CD4-positive, alpha-beta T cell treated with Interleukin-6 at 100 ng/mL for 8 hours (primary cell): ENCODE measurements at places on chromosomes 1 and 21.

DNA sequence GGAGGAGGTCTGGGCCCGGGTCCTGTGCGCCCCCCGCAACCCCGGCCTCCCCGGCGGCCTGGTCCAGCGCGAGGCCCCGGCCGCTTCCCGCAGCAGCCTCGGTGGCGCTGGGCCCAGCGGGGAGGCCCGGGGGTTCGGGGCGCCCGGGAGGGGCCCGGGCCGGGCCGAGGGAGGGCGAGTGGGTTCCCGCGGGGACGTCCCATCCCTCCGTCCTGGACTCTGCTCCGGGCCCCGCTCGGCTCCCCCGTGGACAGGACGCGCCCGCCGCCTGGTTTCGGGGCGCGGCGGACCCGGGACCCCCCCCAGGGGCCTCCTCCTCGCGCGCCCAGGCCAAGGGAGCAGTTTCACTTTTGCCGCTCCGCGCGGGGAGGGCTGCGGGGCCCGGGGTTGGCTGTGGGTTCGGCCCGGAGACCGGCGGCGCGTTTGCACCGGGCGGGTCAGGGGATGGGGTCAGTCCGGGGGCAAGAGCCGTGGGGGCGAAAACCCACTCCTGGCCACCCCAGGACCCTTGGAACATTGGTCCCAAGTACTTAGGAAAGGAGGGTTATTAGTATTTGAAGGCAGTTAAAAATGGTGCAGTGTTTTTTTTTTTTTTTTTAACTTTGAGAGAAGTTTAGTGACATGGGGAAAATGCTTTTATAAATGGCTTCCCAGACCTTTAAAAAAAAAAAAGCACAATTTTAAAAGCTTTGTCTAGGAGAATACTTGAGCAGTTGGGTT is 677 bp downstream of the AGPAT3 start:
- peak; percentile 31 for DNase-seq

DNA sequence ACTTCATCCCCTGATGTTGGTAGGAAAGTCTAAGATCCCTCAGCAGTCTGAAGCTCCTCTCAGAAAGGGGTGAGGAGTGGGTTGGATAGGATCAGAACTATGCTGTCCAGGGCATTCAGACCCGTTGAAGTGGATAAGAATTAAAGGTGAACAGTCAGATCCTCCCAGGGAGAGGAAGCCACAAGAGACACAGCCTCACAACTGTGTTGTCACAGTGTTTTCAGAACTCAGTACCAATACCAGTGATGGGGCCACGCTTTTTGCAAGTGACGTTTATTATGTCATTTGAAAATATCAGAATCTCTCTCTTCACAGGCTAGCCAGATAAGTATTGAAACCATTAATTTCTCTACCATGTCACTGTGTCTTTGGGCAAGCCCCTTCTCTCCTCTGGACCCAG is 15.4 kb upstream of the EPS15 start:
- DNase-seq, result no peak

- DNase-seq, result peak; percentile 58
Measured at GRCh38 chr1:45493116-45493697, 2.2 kb upstream of the TESK2 start.

GRCh38 chr1:246722720-246723119 is 1.5 kb upstream of the SCCPDH start:
- no peak for DNase-seq

DNA sequence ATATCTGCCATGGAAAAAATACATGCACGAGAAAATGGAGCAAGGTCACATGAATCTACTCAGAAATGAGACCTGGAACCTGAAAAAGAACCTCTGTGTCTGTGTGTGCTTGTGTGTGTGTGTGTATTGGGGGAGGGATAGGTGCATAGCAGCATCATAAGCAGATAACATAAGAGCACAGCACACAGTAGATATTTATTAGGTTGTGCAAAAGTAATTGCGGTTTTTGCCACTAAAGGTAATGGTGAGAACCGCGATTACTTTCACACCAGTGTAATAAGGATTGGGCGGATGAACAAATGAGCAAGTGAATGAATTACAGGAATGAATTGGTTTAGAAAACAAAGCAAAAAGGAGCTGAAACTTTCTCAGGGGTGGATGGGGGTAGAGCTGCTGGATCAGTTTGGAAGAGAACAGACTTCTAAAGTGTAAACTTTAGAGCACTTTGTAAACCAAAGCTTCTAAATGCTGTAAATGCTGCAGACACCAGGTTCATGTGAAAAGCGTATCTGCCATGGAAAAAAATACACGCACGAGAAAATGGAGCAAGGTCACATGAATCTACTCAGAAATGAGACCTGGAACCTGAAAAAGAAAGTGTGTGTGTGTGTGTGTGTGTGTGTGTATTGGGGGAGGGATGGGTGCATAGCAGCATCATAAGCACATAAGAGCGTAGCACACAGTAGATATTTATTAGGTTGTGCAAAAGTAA is 156.9 kb downstream of the TOMM20 start:
- DNase-seq, result no peak

- no peak for DNase-seq
Measured at GRCh38 chr1:64983110-64983509, 16.8 kb upstream of the JAK1 start.

- DNase-seq, result no peak
Measured at GRCh38 chr21:16125274-16125673, 395.5 kb downstream of the USP25 start.

DNA sequence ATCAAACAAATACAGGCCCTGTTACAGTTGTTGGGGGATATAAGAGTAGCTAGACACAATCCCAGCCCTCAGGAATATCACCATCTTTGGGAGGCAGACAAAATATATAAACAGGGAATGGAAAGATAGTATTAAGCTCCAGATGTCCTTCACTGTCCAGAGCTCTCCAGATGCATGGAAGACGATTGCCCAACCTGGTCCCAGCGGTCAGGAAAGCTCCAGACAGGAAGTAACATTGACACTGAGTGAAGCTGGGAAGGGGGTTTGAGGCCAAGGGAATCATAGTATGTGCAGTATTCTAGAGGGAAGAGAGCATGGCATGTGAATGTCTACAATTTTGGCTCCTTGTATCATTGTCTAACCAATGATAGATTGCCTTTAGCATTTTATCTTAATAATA is 173.9 kb upstream of the HOOK1 start:
- DNase-seq, result no peak

GRCh38 chr1:37472994-37473393 is 1.4 kb upstream of the ZC3H12A start:
- no peak for DNase-seq

DNA sequence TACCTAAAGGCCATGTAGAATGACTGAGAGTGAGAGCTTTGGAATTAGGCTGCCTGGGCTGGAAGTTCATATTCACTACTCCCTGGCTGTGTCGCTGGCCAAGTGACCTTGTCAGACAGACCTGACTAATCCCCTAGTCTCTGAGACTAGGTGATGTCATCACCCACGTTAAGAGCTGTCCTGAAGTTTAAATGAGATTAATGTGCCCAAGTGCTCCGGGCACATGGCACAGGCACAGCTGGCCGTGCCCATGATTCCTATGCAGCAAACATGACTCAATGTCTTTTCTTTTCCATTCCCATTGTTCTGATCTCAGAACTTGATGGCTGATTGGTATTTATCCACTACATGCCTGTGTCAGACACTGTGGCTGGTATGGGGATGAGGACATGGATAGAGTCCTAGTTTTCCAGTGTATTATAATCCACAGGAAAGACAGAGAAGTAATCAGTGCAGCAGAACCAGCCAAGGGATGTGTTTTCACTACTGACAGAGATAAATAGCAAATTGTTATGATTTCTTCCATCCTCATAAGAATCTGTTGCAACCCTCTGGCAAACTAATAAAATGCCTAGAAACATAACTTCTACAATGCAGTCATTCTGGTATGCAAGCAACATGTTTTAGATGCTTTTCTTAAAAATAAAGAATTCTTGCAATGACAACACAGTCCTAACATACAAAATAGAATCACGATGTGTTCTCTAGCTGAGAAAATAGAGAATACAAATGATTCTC is 180.9 kb downstream of the PCP4 start:
- no peak for DNase-seq

DNA sequence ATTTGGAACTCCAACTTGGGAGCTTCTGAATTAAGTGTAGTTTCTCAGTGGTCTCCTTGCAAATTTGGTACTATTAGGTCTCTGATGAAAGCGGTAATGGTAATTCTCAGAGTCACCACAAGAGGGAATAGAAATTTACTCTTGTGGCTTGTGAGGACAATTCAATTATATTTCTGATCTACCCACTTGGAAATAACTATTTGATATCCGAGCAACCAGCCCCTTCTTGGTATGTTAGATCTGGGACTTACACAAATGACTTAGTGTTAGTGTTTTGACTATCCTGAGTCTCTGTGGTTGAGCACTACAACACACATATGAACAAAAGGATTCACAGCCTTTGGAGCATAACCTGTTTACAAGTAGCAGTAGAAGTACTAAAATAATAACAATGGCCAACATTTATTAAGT is 68.1 kb downstream of the RPS6KA1 start:
- DNase-seq, result peak; percentile 49
